ENCODE measurements at places on chromosomes 13 and 19.
A peak's percentile ranks its signal among the peaks of the same experiment; 100 is the strongest.

DNA sequence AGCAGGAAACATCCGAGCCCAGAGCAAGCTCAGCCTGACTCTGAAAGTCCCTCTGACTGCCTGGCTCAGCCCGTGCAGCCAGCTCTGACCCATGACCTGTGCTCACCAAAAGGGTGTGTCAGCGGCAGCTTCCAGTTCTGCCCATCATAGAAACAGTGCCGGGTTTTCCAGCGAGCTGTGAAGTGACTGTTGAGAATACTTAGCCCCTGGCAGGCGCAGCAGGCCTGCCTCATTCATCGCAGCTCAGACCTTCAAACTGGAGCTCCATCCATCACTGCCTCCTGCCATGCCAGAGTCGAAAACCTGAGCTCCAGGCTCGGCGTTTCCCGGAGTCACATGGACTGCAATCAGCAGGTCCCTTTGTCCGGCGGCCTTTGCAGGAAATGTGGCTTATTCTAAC, 16.3 kb upstream of the GSX1 start:
- no peak for DNase-seq

DNA sequence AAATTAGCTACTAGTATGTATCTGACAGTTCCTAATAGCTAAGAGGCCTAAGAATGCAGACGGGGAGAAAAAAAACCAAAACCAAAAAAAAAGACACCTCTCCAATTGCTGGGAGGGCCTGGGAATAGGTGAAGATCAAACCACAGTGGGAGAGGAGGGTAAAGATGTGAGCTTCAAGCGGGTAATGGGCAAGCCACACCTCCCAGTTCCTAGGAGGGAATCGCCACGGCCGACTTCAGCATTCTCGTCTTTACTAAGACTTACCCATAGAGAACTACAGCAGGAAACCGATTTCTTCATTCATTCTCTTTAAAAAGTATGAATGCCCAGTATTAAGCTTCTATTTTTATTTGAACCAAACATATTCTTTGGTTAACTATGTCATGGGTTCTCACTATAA, 5.6 kb upstream of the EEF1AKMT1 start:
- no peak for DNase-seq

DNA sequence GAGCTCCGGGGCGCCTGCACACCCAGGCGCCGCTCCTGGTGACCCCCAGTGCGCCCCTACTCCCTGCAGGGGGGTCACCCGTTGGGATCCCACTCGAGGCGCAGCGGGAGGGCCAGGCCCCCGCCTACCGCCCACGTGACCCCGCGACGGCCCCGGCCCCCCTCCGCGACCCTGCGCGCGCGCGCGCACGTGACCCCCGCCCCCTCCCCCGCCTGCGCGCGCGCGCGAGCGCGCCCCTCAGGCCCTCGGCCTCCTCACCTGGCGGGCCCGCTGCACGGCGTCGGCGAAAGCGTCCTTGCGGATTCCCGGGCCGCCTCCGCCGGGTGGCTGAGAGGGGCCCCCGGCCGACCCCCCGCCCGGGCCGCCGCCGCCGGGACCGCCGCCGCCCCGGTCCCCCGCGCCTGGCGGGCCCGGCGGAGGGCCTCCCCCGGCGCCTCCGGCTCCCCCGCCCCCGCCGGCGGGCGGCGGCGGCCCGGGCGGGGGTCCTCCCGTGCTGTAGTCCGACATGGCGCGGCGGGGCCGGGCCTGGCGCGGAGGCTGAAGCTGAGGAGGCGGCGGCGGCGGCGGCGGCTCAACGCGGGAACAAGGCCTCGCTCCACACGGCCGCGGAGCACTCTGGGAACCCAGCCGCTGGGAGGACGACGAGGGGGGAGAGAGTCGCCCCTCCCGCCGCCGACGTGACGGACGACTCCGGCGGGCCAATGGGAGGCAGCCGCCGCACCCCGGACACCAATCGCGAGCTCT, at the start of gene KHSRP:
TSS of gene KHSRP (minus strand) at position 617 of the 744 bp plus-strand sequence. CDS start at position 507, 110 bp downstream.
- DNase-seq: no peak

GRCh38 chr19:40494191-40494838, 27.5 kb downstream of the SPTBN4 start:
- no peak for DNase-seq

- DNase-seq: no peak
Measured at GRCh38 chr19:49795615-49796014, 17.5 kb downstream of the FUZ start.

GRCh38 chr13:51453959-51454703, 1.3 kb upstream of the INTS6 start:
- DNase-seq: peak; percentile 4

DNA sequence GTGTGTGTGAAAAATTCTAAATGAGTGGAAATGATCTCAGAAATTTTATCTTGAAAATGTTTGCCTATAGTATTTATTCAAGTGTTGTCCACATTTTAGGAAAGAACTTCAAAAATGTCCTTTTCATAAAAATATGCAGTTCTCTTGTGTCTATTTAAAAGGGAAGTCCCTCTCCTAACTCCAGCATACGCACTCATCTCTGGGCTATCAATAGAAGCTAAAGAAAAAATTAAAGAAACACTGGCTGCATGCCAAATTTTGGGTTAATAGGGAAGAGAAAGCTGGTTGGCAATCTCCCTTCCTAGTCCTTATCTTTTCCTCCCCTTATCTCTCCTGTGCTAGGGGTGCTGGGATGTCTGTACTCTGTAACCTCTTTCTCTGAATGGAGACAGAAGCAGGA, 313.3 kb downstream of the ENOX1 start:
- DNase-seq: no peak

Measured in A172 (cell line).